Stimulated activated CD8-positive, alpha-beta memory T cell treated with anti-CD3 and anti-CD28 coated beads, Interleukin-7, amount 100 ng/mL, for 24 hours (primary cell): ENCODE measurements at places on chromosomes 2 and 18.

GRCh38 chr2:47521666-47522285 lies 118.8 kb downstream of the MSH2 start:
- no peak for DNase-seq

GRCh38 chr2:120224735-120225548 lies 1.7 kb upstream of the TMEM185B start:
- no peak for DNase-seq

- DNase-seq = no peak
These were observed 484.8 kb upstream of the ID2 start for GRCh38 chr2:8197101-8197500.

DNA sequence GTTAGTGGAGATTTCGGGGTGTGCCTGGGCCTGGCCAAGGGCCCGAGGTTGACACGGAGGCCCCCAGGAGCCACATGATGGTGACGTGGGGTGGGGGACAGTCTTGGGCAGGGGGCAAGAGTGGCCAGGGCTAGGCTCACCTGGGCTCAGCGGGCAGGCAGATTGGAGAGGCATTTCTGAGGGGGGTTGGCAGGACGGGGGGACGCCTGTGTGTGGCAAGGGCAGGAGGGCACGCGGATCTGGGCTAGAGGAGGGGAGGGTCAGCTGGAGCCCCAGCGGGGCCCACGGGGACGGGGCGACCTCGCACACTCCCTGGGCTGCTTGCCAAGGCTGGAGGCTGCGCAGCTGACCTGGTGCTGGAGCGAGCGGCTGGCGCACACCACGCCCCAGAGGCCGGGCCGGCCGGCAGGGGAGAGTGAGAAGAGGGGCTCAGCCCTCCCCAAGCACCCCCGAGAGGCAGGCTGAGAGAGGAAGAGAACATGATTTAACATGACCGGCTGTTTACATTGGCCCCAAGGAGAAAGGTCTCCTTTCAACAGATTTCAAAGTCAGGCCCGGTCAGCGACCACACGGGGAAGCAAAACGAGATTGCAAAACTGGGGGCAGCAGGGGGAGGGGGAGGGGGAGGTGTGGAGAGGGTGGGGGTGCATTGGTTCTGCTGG lies 38.0 kb upstream of the SNED1 start:
- no peak for DNase-seq

- DNase-seq = no peak
These were observed 50.5 kb downstream of the MAP4K4 start for GRCh38 chr2:101748000-101748399.

GRCh38 chr2:112152476-112153178 lies 14.4 kb downstream of the FBLN7 start:
- DNase-seq = no peak

- no peak for DNase-seq
These were observed 39.0 kb downstream of the MTERF4 start for GRCh38 chr2:241063093-241063551.

DNA sequence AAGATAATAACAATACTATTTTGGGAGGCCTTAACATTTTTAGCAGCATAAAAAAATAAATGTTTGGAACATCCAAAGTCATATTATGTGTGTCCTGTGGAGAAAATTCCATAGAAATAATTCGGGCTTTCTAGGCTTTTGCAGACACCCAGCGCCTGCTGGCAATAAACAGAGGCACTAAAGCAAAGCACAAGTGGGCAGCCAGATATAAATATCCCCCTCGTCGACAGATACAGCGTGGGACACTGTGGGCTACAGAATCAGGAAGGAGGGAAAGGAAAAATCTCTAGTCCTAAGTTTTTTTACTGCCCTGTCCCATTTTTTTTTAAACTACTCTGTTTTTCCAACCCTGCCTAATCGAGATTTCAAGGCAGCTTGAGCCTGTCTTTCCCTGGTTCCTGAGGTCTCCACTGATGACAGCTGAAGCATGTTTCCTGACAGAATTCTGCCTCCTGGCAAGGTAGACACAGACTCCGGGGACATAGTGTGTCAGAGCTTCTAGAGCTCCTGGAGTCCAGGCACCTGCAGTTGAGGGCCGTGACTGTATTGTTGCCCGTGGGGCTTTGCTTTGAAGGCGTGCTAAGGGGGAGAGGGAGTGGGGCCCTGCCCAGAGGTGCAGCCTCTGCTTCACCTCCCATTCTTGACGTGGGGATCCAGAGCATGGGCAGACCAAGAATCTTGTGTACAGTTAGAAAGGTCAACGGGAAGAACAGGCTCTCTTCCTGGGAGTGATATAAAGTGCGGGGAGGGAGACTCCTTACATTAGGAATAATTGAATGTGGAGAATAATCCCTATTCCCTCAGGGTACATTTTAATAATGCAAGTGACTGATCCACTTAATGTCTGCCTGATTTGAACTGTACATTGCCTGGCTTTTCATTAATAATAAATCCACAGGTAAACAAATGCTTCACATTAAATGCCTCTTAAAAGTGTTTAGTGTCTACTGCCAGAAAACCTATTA lies 232.3 kb downstream of the DCC start:
- no peak for DNase-seq

GRCh38 chr2:12728221-12728777 lies 11.6 kb downstream of the TRIB2 start:
- DNase-seq = no peak

GRCh38 chr2:136206613-136207012 lies 88.7 kb upstream of the CXCR4 start:
- no peak for DNase-seq

DNA sequence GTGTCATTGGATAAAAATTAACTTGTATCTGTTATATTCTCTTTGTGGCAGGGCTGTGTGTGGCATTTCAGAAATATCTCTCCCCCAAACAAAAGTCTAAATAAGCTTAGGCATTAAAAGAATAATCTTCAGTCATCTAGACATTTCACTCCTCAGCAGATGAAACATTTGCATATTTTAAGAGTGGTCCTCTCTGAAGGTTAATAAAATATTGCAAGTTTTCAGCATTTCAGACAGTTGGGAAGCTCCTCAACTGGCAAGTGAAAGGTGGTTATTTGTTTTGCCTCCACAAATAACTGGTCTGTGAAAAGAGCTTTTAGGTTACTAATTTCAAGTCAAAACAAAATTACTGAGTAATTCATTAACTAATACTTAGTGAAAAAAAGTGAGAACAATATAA lies 462.6 kb downstream of the EPHA4 start:
- no peak for DNase-seq

- DNase-seq = no peak
These were observed 348.9 kb downstream of the HRH4 start for GRCh38 chr18:24809173-24809950.

GRCh38 chr2:213500881-213501280 lies 216.6 kb downstream of the SPAG16 start:
- DNase-seq = no peak

DNA sequence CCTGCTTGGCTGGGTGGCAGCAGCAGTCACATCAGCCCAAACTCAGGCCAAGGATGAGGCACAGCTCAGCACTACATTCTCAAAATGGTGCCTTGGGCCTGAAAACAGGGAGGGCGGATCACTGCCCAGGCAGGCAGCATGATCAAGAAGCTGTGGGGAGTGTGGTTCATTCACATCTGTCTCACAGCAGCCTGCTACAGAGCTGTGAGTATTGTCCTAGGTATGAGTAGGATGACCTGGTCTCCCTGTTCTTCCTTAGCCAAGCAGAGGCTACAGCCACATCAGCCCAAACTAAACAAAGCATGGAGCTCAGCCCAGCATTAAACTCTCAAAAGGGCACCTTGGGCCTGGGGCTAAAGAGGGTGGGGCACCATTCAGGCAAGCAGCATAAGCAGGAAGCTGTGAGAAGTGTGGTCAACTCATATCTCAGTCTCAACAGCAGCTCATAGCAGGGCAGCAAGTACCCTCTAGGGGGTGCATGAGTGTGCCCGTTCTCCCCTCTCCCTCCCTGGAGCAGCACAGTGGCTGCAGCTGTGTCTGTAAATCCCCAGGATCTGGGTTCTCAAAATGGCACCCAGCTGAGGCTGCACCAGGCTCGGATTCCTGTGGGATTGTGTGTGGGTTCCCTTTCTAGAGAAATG lies 139.6 kb downstream of the TRABD2A start:
- peak; percentile 8 for DNase-seq

DNA sequence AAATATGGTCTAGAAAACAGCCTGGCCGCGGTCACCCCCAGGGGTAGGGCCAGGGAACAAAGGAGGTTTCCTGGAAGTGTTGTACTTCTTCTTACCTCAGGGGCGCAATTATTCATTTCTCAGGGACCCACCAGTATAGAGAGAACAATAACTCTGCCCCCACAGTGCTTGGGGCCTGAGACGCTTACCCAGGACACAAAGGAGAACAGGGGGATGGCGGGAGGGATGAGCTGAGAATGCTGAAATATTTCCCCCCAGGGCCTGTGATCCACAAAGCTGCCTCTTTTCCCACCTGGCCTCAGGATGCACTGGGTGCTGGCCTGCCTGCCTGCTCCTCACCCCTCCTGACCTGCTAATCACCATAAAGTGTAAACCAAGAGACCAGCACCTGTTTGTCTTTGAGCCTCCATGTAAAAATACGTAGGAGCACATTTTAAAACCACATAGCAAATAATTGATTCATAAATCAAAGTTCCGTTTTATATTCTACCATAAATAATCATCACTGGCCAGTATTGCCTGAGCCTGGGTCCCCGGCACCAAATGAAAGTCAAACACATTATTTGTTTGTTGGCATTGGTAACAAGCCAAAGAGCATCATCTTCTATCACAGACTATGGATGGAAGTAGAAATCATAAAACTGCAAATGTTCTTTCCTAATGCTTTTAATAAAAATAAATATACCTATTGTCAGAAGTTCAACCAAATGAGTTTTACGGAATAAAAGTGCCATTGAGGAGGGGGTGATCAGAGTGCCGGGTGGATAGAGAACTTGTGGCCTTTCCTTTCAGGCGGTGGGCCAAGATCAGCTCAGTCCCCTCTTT lies 67.3 kb upstream of the RMDN2 start:
- no peak for DNase-seq

DNA sequence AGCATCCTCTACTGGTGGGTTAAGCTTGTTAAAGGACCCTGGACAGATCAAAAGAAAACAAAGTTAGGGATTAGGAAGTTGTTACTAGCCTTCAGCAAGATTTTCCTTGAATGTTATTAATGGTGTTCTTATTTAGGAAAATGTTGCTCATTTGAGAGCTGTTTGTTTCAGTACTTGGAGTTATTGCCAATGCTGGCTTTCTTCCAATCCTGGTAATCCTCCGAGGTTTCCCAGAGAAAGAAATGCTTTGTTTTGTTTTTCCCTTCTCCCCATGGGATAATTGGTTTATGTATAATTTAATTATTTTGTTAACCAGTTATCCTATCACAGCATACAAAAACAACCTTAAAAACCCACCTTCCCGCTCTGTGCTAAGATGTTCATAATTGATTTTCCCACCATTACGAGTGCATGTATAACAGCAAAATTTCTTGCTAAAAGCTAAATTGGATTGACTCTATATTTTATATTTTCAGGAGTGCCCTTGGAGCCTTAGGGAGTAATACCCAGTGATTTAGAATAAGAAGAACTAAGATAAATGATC lies 79.8 kb downstream of the MGAT5 start:
- DNase-seq = no peak

- DNase-seq = no peak
These were observed 7.8 kb upstream of the ETAA1 start for GRCh38 chr2:67389286-67389685.

- DNase-seq = no peak
These were observed 80.4 kb downstream of the CHST9 start for GRCh38 chr18:27104743-27105142.

DNA sequence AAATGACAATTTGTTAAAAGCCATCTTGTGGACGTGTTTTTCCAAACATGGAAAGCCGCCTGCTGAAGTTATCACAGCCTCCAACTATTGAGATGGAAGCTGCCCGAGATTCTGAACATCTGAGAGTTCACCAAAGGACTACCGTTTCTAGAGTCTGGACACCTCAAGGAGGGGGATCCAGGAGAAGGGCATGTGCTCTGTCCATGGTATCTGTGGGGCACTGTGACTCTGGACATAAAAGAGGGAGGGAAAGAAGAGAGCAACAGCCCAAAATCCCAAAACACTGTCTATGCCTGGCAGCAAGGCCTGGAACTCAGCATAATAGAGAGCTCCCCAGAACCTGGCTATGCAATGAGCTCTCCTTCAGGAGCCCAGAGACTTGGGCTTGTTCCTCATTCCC lies 319.9 kb downstream of the EN1 start:
- no peak for DNase-seq

GRCh38 chr2:128667391-128667790 lies 348.7 kb upstream of the HS6ST1 start:
- no peak for DNase-seq

- no peak for DNase-seq
These were observed 2186.8 kb upstream of the CELF4 start for GRCh38 chr18:39752351-39752750.

DNA sequence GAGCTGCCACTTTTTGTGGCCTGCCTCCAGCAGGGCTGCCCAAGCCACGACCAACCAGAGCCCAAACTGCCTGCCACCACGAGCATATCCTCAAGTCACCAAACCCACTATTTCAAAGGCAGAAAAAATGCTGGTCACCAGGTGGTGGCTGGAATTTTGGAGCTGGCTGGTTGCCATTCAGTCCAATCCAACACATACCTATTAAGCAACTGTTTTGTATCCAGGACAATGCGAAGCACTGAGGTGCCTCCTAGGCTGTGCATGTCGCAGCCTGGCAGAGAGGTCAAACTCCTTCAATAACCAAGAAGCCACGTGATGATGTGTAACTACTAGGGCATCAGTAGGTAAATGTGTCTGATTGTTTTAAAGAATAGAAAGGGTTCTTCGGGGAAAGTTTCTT lies 108.3 kb upstream of the PPP1CB start:
- DNase-seq = no peak

DNA sequence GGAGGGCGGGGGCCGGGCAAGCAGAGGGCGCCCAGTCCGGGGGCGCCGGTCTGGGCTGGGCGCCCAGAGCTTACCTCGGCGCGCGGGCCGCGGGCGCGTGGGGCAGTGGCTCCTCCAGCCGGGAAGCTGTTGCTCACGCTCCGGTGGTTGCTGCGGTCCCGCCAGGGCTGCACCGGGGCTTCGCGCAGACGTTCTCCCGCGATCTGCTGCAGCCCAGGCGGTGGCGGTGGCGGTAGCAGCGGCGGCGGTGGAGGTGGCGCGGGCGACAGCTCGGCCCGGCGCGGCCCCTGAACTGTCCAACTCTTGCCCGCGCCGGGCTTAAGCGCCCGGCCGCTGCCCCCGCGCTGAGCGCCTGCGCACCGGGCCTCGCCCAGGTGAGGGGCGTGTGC lies 391 bp downstream of the ZNF385B start:
- no peak for DNase-seq
